MG63 (cell line): ENCODE measurements at places on chromosomes 7 and 10. TPM values are rescaled to one million over a fixed set of nuclear protein-coding genes. Genes with fewer than 3 reads are reported as not detected.

DNA sequence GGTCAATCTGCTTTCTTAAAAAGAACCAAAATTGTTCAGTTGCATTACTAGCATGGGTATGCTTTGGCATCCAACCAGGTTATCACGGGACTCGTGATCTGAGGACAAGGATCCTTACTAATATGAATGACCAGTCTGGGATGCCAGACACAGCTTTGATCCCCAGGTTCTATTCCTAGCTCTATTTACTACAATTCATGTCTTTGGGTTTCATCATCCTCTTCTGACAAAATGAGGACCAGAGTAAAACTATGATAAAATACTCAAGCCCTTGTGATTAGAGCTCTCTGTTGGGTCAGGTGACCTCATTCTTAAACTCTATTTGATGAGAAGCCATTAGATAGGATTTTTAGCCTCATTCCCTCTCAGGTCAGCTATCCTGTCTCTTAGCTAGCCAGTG is 119.8 kb downstream of the SLC25A13 start:
- no peak for DNase-seq

DNA sequence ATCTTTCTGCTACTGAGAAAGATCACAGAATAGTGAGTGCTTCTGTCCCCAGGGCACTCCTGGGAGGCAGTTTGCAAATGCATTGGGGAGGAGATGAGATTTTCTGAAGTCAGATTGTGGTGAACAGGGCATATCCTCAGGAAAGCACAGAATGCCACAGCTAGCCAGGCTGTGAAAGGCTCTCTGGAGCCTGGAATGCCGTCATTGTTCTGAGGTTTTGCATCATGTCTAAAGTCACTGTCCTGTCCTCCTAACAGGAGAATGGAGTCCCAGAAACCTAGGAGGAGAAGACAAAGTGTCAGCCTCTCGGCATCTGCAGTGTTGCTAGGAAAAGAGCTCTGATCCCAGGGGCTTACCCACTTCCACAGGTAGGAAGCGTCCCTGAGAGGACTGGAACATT is 69.2 kb upstream of the IGFBP3 start:
- no peak for DNase-seq

- DNase-seq: no peak
Measured at GRCh38 chr7:92478095-92478494, 349 bp upstream of the ERVW-1 start.

- DNase-seq: no peak
Measured at GRCh38 chr7:48710995-48711394, 213.4 kb upstream of the CDC14C start.

LRMDA gene
- total RNA-seq: 1.3 TPM in 1 of 2 replicates, not detected in the other

DNA sequence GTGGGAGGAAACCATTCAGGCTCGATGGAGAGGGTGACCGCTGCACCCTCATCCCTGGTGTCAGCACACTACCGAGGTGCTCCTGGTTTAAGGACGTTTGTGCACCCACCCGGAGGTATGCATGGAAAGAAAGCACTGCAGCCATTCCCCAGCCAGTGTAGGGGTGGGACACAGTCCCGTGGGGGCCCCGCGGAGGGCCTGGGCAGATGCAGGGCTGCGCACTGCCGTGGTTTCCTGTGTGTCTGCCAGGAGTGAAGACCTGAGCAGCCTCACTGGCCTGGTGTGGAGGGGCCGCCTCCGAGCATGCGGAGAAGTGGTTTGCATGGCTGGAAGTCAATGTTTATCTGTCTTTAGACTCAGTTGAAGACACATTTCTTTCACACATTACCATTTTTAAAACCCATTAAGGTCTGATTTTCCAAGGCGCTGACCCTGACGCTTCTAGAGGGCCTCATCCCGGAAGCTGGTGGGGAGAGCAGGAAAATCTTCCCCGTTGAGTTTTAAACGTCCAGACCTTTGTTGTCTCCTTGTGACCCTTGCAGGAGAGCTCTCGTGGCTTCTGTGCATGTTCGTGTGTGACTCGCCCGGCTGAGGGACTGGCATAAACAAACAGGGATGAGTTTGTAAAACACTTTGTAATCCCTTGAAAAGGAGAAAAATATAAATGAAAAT is 188.1 kb downstream of the MGMT start:
- no peak for DNase-seq

- DNase-seq: no peak
Measured at GRCh38 chr10:114631090-114631665, 26.9 kb downstream of the ABLIM1 start.

DNA sequence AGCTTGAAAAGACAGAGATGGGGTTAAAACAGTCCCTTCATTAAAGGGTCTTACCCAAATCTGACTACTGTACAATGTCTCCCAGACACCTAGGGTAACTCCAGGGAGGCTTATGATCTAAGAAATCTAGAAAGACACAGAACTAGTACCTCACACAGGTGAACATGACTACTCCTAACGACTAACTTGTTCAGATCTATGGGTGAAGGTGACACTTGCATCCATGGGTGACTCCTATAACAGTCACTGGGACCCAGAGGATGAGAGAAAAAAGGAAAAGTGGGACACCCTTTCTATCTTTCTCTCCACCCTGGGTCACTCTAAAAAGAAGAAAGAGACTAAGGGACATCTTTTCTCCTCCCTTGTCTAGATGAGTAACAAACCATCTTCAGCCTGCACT is 19.2 kb downstream of the AKR1C8 start:
- no peak for DNase-seq

SLIT1 gene
- total RNA-seq: not detected in 2 replicates

DNA sequence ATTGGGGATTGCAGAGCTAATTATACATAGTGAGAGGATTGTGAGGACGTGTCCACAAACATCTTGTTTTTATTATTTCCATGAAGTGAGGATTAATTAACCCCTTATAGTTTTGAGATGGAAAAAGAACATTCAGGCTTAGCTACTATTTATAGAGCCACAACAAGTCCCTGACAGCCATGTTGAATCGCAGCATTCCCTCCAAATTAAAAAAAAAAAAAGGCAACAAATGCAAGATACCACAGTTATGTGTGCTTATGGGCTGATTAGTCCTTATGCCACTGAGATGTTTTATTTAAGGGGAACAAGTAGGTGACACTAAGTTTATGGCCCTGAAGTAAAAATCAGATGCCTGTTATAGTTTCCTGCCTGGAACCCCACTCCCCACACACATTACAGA is 350.3 kb downstream of the GPAM start:
- no peak for DNase-seq

- peak; percentile 28 for DNase-seq
Measured at GRCh38 chr10:79022565-79023230, 46.1 kb upstream of the ZMIZ1 start.

- no peak for DNase-seq
Measured at GRCh38 chr7:157018997-157019608, 8.6 kb upstream of the MNX1 start.

GRCh38 chr10:72980348-72980747 is 25.7 kb upstream of the PLA2G12B start:
- DNase-seq: peak; percentile 5

- no peak for DNase-seq
Measured at GRCh38 chr10:61110188-61110844, 166.3 kb upstream of the RHOBTB1 start.

DNA sequence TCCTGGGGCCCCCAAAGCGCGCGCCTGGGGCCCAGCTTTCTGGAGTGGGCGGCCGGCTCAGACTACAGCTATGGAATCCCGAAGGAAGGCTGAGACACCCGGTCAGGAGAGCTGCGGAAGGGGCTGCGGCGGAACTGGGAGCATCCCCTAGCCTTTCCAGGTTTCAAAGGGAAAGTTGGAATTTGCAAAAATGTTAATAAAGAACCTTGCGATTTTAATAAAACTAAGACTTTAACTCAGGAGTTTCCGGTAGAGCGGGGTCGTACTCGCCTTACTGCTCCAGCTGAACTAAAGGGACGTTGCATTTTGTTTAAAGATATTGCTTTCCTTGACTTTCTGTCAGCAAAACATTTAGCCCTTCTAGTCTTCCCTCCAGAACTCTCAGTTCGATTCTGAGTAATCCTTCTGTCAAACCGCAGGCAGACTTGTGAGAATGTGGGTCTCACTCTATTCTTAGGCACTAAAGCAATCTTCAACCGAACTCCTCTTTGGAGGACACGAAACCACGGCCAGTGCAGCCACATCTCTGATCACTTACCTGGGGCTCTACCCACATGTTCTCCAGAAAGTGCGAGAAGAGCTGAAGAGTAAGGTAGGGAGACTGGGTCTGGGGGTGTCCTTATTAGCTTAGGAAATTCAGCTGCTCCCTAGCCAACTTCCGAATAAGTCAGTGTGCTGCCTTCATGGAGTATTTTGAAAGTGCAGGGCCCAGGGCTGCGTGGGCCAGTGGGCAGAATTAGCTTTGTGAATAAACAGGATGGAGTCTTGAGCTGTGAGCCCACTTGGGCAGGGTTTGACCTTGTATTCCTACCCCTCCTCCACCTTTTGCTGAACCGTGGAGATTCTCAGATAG is 1.9 kb downstream of the CYP26A1 start:
- DNase-seq: no peak

DNA sequence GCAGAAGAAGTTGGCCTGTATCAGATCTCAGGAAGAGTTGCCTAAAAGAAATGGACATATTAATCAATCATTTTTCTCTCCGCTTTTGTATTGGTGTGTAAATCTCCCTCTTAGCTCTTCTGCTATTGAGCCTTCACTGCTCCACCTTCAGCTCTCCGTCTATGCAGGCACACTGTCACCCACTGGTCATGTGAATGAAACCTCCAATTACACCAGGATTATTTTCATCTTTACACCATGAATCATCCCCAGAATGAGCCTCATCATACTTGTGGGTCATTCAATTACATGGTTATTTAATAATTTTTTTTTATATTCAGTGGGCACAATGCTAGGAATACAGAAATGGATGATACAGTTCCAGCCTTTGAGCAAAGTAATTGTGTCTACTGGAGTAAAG is 92.6 kb downstream of the LRRC4 start:
- peak; percentile 9 for DNase-seq

KNDC1 gene
- total RNA-seq: 0.92 and 1.5 TPM in 2 replicates
